ENCODE measurements at places on chromosomes 11 and 22.

GRCh38 chr11:68441466-68442230, 18.9 kb upstream of the PPP6R3 start:
- no peak for DNase-seq

GRCh38 chr22:26461188-26461810, 22.3 kb downstream of the HPS4 start:
- peak; percentile 20 for DNase-seq

GRCh38 chr11:64095273-64095817, 59.6 kb downstream of the FLRT1 start:
- DNase-seq: no peak

- no peak for DNase-seq
Observed at GRCh38 chr22:47129902-47130635, 367.6 kb downstream of the TBC1D22A start.

- no peak for DNase-seq
Observed at GRCh38 chr11:36333897-36334296, 37.8 kb downstream of the PRR5L start.

DNA sequence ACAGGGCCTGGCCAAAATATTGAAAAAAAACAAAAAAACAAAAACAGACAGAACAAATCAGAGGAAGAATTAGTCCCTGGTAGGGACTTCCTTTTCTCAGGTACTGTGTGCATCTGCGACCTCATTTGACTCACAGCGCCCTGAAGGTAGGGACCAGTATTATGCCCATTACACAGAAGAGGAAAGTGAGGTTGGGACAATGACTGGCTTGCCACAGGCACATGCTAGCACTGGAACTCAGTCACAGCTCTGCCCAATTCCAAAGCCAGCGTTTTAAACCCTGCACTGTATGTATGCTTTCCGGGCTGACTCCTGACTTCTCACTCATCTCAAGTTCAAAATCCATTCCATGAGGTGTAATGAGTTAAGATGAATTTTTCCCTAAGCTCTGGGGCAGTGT, 3.3 kb downstream of the SEC14L4 start:
- no peak for DNase-seq

All from CD4-positive, alpha-beta T cell treated with Interleukin-1 beta for 1 hour (primary cell).